Renal pelvis (tissue), 12 donors: ENCODE measurements at places on chromosomes 2 and 18. TPM values are rescaled to one million over a fixed set of nuclear protein-coding genes. Genes with fewer than 3 reads are reported as not detected.

DNA sequence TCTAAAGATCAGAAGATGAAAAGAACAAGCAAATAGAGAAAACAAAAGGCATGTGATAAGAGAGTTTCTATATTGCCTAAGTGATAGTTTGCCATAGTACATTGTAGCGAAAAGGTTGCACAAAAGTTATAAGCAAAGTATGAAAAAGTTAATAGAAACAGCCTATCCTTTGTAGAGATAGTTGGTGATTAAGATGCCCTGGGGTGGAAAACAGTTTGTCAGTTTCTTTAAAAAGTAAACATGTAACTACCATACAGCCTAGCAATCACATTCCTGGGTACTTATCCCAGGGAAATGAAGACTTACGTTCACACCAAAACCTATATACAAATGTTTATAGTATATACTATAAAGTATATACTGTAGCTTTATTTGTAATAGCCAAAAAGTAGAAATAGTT, 16.9 kb upstream of the DAPL1 start:
- DNase-seq, result no peak

DNA sequence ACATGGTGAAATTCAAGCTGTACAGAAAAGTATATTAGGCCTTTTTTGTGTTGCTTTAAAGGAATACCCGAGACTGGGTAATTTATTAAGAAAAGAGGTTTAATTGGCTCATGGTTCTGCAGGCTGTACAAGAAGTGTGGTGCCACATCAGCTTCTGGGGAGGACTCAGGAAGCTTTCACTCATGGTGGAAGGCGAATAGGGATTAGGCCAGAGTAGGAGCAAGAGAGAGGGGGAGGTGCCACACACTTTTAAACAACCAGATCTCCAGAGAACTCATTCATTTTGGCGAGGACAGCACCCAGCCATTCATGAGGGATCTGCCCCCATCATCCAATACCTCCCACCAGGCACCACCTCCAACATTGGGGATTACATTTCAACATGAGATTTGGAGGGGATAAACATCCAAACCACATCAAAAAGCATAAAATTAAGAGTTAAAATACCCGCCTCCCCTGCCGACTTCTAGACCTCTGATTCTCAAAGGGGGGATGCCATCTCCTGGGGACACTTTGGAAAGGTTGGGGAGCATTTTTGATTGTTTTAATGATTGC, 15.1 kb upstream of the LIPG start:
- DNase-seq, result no peak

- DNase-seq, result no peak
Observed at GRCh38 chr18:76503649-76504386, 8.8 kb upstream of the ZNF516 start.

- DNase-seq, result no peak
Observed at GRCh38 chr18:28541276-28541930, 364.5 kb upstream of the CDH2 start.

DNA sequence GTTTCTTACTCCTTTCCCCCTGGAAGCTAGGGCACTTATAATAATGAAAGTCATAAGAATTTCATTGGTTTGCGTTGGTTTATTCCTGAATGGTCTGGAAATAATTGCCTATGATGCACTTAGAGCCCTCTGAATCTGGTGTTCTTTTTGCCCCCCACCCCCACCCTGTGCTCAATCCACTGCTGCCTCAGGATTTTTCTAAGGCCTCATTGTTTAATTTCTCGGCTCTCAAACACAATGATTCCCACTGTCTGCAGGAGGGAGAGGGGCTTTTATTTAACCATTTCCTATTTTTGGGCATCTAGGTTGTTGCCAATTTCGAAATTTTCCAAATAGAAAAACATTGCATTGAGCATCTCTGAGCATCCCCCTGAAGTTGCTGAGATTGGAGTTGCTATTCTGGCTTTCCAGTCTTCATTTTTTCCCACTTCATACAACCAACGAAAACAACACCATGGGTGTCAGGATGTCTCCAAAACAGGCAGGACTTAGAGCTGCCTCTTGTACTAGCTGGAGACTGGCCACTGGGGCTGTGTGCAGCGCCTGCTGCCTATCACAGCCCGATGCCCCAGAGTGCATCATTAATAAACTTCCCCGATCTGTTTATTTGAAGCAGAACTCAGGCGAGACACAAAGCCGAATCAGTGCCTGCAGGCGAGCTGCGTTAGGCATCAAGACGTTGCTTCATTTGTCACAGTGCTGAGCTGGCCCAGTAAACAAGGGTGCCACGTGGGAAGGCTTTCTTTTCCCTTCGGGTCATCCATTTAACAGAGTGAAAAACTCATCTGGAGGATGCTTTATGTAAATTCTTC, 1.8 kb upstream of the PCARE start:
- no peak for DNase-seq

GRCh38 chr2:54471221-54471711, 15.1 kb downstream of the SPTBN1 start:
- DNase-seq, result peak; percentile 72

- DNase-seq, result peak; percentile 44
Observed at GRCh38 chr2:46632349-46632748, 153.0 kb downstream of the TMEM247 start.

DNA sequence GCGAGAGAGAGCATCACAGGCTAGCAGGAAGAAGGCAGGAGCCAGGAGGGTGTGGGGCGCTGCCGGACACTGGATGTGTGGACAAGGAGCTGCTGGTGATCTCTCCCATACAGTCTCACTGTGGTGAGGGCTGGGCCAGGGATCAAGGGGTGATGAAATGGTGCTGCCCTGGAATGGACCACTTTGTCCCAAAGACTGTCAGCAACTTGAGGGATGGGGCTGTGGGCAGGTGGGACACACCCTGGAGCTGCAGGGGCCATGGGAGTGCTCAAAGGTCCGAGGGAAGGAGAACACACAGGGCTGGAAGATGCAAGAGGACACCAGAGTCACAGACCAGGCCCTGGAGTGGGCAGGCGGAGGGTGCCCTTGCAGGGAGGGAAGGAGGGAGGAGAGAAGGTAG, 38.0 kb downstream of the COA5 start:
- no peak for DNase-seq

Gene ABCG8
- polyA plus RNA-seq, result 1.1 TPM

Gene GCFC2
- 56.7 TPM for polyA plus RNA-seq
